ENCODE measurements at places on chromosomes 7 and 10.

GRCh38 chr10:77159538-77160110 is 478.0 kb downstream of the KCNMA1 start:
- DNase-seq, result no peak

- DNase-seq, result no peak
Observed at GRCh38 chr10:97788552-97789442, 17.0 kb upstream of the SFRP5 start.

GRCh38 chr10:93383562-93383981 is 98.6 kb downstream of the MYOF start:
- DNase-seq, result no peak

DNA sequence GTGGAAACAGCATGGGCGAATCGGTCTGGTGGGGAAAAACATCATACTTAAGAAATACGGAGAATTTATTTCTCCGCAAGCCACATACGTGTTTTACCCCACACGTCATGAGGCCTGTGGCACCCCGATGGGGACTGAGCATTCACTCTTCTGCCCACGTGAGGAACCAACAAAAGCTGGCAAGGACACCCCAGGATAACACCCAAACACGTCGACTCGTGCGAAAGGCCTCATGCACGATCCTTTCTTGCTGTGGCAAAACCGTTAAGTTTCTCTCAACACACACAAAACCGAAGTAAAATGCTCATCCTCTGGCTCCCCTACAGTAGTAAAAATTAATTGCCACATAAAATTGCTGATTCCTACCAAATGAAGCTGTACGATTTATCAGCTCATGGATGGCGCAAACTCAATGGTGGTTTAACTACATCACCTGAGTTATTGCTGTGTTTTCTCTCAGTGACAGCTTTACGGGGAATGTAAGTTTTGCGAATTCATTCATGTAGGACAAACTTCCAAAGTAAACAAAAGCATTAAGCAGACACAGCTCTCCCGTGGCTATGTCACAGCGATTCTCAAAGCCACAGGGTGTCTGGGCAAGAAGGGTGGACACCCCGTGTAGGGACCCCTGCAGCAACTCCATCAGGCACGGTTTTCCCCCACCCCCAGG is 97.0 kb downstream of the CTBP2 start:
- no peak for DNase-seq

All from stimulated activated CD4-positive, alpha-beta T cell treated with anti-CD3 and anti-CD28 coated beads, Interleukin-1b, Interleukin-23, amount 100 ng/mL, for 1 hour (primary cell).